ENCODE measurements at places on chromosomes 6 and 20. TPM values are rescaled to one million over a fixed set of nuclear protein-coding genes. Genes with fewer than 3 reads are reported as not detected.

DNA sequence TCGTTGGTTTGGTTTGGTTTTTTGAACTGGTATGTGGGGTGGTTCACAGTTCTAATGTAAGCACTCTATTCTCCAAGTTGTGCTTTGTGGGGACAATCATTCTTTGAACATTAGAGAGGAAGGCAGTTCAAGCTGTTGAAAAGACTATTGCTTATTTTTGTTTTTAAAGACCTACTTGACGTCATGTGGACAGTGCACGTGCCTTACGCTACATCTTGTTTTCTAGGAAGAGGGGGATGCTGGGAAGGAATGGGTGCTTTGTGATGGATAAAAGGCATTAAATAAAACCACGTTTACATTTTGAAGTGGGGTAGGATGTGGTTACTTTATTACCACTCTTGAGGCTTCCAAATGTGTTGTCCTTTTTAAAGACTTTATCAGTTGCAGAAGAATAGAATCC is 168.0 kb downstream of the ZMYND8 start:
- DNase-seq, result no peak

The TNFRSF21 gene
- 5.8 TPM for total RNA-seq

DNA sequence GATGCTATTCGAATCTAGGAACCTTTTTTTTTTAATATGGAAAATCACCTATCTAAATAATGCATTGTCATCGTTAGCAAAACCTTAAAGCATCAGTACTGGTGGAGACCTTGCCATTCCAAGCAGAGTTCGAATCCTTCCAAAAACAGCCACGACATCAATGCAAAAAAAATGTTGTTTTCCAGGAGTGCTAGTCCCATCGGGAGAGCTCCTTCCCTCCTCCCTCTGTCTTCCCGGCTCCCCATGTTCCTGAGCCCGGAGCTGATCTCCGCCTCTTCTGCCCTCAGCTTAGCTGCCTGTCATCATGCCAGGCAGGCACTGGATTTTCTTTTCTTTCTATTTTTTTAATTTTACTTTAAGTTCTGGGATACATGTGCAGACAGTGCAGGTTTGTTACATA is 153.6 kb upstream of the QKI start:
- peak; percentile 66 for DNase-seq

- DNase-seq, result no peak
These were observed 65.3 kb downstream of the MTHFD1L start for GRCh38 chr6:150930841-150931240.

The ACTR5 gene
- total RNA-seq, result 3.4 TPM

GRCh38 chr6:139262519-139263300 is 29.1 kb downstream of the TXLNB start:
- no peak for DNase-seq
